ENCODE measurements at places on chromosomes 16 and 17. TPM values are rescaled to one million over a fixed set of nuclear protein-coding genes. Genes with fewer than 3 reads are reported as not detected.

GRCh38 chr16:82653550-82654511 is 27.1 kb downstream of the CDH13 start:
- no peak overlapping the region for H3K4me3 ChIP-seq
- H3K27ac ChIP-seq: peak overlapping the region; percentile 61
- DNase-seq: peak; percentile 81

DNA sequence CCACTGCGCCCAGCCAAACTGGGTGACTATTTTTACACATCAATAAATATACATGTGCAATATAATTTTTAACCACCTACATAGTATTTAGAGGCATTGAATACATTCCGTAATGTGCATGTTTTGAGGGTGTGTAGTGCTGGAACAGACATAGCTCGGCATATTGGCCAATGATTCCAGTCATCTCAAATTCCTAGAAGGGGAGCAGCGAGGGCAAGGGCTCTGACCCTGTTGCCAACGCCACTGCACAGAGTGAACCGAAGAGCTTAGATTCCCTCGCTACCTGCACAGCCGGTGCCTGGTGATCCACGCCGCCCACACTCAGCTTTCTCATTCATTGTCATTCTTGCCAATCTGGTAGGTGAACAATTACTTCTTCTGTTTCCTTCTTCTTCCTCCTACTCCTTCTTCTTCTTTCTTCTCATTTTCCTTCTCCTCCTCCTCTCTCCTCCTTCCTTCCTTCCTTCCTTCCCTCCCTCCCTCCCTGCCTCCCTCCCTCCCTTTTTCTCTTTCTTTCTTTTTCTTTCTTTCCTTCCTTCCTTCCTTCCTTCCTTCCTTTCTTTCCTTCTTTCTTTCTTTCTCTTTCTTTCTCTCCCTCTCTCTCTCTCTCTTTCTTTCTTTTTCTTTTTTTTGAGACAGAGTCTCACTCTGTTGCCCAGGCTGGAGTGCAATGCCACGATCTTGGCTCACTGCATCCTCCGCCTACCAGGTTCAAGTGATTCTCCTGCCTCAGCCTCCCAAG is 26.3 kb upstream of the ATP2A3 start:
- no peaks in the 10 kb centered on the region for H3K36me3 ChIP-seq
- H3K4me1 ChIP-seq: no peaks in the 10 kb centered on the region
- no peak overlapping the region for H3K4me3 ChIP-seq
- H3K27ac ChIP-seq: no peak overlapping the region
- DNase-seq: no peak

DNA sequence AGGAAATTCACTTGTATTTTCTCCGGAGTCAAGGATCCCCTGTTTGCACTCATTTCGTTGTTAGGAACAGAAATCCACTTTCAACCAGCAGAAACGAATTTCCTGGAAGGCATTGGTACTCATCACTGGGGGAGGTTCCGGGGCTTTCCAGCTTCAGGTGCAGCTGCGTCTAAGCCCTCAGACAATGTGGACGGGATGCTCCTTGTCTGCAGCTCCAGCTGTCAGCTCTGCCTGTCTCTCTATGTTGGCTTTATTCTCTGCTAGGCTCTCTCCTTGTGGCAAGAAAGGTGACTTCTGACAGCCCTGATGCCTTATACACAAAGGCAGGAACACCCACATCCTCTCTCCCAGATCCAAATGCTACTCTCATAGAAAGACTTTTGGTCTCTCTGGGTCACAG is 183.9 kb upstream of the HSBP1 start:
- peaks cover 34% of the 10 kb centered on the region for H3K27me3 ChIP-seq
- H3K4me3 ChIP-seq: no peak overlapping the region
- H3K36me3 ChIP-seq: no peaks in the 10 kb centered on the region
- no peaks in the 10 kb centered on the region for H3K4me1 ChIP-seq

DNA sequence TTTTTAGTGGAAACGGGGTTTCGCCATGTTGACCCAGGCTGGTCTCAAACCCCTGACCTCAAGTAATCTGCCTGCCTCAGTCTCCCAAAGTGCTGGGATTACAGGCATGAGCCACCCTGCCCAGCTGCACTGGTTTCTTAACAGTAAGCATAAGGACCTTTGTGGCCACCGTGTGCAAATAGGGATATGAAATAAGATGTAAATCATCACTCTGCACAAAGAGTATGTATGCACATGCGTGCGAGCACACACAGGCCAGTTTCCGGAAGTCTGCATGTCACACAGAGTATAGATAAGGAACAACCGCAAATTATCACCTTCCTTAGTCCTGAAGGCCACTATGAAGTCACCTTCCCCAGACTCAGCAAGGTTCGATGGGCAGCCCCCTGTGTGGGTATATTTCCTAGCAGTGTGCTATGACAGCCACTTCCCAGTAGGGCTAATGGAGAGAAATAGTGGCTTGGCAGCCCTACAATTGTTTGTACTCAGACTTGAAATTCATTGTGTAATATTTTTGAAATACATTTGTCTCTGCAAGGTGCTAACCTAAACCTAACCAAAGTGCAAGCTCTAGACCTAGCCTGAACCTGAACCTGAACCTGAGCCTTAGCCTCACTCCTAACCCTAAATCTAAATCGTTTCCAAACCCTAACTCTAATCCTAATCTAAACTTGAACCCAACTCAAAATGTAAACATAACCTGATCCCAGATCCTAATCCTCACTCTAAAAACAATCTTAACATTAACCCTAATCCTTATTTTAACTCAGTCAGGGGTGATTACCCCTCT is 48.4 kb upstream of the SKAP1 start:
- no peak overlapping the region for H3K27ac ChIP-seq
- H3K36me3 ChIP-seq: no peaks in the 10 kb centered on the region
- no peak for DNase-seq
- H3K27me3 ChIP-seq: no peaks in the 10 kb centered on the region
- H3K4me1 ChIP-seq: peaks cover 21% of the 10 kb centered on the region

GRCh38 chr16:17272716-17273115 is 198.0 kb downstream of the XYLT1 start:
- no peak overlapping the region for H3K27ac ChIP-seq
- H3K4me3 ChIP-seq: no peak overlapping the region
- no peaks in the 10 kb centered on the region for H3K4me1 ChIP-seq
- H3K36me3 ChIP-seq: no peaks in the 10 kb centered on the region

- H3K27me3 ChIP-seq: no peaks in the 10 kb centered on the region
- H3K27ac ChIP-seq: no peak overlapping the region
- no peak for DNase-seq
Observed at GRCh38 chr16:80986557-80986956, 20.1 kb downstream of the CMC2 start.

DNA sequence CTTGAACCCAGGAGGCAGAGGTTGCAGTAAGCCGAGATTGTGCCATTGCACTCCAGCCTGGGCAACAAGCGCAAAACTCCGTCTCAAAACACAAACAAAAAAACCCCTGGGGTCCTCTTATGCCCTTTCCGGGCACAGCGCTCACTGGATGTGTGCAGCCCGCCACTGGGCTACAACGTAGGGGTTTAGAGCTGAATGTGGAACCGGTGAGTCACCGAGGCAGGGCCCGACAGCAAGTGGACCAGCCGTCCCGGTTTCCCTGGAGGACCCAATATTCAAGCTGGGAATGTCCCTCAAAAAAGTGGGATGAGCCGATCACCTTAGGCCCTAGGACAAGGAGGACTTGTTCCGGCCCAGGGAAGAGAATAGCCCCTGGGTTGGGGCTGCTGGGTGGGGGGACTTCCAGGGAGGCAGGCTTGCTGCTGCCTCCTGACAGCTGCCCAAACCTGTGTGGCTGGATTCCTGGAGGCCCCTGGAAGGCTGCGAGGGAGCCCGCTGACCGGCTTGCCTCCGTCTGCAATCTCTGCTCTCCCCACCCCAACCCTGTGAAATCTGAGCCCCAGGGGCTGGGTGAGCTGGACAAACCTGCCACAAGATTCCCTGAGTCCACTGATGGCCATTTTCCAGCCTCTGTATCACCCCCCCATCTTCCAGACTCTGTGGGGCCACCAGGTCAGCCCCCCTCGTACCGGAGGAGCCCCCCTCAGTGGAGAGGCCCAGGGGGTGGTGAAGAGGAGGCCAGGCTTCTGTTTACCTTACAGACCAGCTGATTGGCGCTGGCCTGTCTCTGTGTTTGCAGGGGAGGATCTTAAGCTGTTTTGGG is 2.9 kb upstream of the CLDN9 start:
- peaks cover 37% of the 10 kb centered on the region for H3K4me1 ChIP-seq
- peak; percentile 88 for DNase-seq
- H3K4me3 ChIP-seq: peak overlapping the region; percentile 53
- peak overlapping the region; percentile 75 for H3K27ac ChIP-seq
- H3K27me3 ChIP-seq: no peaks in the 10 kb centered on the region
- H3K36me3 ChIP-seq: no peaks in the 10 kb centered on the region

GRCh38 chr16:88761830-88762229 is 23.2 kb downstream of the PIEZO1 start:
- no peak overlapping the region for H3K4me3 ChIP-seq
- H3K27me3 ChIP-seq: no peaks in the 10 kb centered on the region
- no peaks in the 10 kb centered on the region for H3K36me3 ChIP-seq
- H3K27ac ChIP-seq: no peak overlapping the region

DNA sequence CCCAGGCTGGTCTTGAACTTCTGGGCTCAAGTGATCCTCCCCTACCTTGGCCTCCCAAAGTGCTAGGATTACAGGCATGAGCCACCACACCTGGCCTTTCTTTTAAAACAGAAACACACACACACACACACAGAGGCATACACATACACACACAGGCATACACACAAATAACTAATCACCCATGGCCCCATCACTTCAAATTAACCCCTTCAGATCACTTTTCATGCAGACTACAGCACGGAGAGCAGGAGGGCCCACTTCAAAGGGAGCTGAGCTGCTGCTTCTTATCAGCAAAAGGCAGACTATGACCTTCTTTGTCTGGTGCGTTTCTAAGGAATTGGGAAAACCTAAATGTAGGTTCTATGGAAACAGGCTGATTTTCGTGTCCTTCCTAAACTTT is 1.9 kb downstream of the CLCN7 start:
- H3K36me3 ChIP-seq: no peaks in the 10 kb centered on the region
- no peaks in the 10 kb centered on the region for H3K27me3 ChIP-seq
- no peak for DNase-seq

GRCh38 chr16:83212301-83212841 is 585.6 kb downstream of the CDH13 start:
- H3K27me3 ChIP-seq: no peaks in the 10 kb centered on the region
- H3K4me3 ChIP-seq: no peak overlapping the region
- no peak for DNase-seq
- H3K36me3 ChIP-seq: no peaks in the 10 kb centered on the region
- no peaks in the 10 kb centered on the region for H3K4me1 ChIP-seq
- H3K27ac ChIP-seq: no peak overlapping the region

DNA sequence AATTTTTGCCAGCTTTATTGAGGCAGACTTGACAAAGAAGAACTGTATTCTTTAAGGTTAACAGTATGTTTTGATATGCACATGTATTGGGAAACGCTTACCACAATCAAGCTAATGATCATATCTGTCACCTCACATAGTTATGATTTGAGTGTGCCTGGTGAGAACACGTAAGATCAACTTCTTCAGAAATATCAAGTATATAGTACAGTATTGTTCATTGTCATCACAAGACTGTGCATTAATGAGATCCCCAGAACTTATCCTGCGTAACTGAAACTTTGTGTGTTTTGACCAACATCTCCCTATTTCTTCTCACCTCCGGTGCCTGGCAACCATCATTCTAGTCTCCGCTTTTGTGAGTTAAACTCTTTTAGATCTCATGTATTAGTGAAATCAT is 756.4 kb upstream of the EEF2KMT start:
- no peaks in the 10 kb centered on the region for H3K27me3 ChIP-seq
- no peaks in the 10 kb centered on the region for H3K4me1 ChIP-seq
- no peak overlapping the region for H3K27ac ChIP-seq
- no peak overlapping the region for H3K4me3 ChIP-seq
- no peak for DNase-seq

DNA sequence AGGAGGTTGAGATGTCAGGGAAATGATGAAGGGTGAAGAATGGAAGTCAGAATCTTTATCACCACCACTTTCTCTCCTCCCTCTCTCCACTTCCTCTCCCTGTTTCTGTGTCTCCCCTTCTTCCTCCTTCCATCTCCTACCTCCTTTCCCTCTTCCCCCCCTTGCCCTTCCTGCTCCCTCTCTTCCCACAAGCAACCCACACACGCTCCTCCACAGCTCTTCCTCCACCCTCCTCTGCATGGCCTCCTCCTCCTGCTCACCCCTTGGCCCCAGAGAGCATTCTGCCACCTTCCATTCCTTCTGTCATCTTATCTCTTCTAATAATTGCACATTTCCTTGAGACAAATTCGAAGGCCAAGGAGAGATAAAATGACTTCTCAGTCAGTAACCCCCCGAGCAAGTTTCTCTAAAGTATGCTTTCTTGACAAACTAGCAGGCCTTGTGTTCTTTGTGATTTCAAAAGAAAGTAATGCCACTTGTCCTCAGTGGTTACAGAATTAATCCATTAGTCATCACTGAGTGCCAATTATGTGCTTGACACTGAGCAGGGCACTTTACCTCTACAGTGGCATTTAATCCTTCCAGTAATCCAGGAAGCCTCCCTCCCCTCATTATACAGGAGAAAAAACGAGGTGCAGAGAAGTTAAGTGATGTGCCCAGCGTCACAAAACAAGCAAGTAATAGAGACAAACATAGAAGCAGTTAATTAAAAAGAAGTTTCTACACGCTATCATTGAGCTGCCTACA is 72.3 kb upstream of the CCL1 start:
- H3K36me3 ChIP-seq: no peaks in the 10 kb centered on the region
- H3K27me3 ChIP-seq: no peaks in the 10 kb centered on the region
- no peak overlapping the region for H3K27ac ChIP-seq
- DNase-seq: no peak

GRCh38 chr17:27526604-27527002 is 70.4 kb downstream of the KSR1 start:
- no peak overlapping the region for H3K4me3 ChIP-seq
- H3K27ac ChIP-seq: no peak overlapping the region
- DNase-seq: no peak
- H3K27me3 ChIP-seq: no peaks in the 10 kb centered on the region

DNA sequence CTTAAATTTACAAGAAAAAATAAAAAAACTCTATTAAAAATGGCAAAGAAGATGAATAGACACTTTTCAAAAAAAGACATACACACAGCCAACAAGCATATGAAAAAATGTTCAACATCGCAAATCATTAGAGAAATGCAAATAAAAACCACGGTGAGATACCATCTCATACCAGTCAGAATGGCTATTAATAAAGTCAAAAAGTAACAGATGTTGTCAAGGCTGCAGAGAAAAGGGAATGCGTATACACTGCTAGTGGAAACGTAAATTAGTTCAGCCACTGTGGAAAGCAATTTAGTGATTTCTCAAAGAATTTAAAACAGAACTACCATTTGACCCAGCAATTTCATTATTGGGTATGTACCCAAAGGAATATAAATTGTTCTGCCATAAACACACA is 31.4 kb downstream of the CAPNS2 start:
- H3K4me3 ChIP-seq: no peak overlapping the region
- H3K27ac ChIP-seq: no peak overlapping the region
- no peaks in the 10 kb centered on the region for H3K36me3 ChIP-seq
- 0 out of 2 replicates have a peak, but pooled peaks cover 4% of the 10 kb centered on the region for H3K27me3 ChIP-seq
- H3K4me1 ChIP-seq: no peaks in the 10 kb centered on the region
- DNase-seq: no peak

Gene TMEM88
- not detected for total RNA-seq

Gene TMC6
- 138 TPM for total RNA-seq
